ENCODE measurements at places on chromosomes 11 and 22.

DNA sequence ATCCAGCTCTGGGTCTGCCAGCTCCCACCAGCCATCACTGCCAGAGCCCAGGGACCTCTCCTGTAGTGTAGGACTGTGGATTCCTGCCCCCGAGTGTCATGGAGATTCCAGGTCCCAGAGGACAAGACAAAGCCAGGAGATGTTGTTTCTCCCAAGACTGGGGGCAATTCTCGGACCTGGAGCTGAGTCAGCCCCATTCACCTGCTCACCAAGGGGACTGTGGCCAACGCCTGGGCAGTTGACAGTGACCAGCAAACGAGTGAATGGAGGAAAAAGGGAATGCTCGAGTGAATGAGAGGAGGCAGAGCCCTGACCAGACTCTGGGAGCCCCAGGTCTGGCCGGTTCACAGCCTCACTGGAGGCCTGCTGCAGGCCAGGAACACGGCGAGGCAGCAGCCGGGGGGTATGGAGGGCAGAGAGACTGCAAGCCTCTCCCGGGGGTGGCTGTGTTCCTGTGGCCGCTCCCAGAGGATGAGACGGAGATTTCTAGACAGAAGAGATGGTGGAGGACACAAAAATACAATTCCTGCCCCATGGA lies 61.3 kb upstream of the PRR5 start:
- no peak for DNase-seq

DNA sequence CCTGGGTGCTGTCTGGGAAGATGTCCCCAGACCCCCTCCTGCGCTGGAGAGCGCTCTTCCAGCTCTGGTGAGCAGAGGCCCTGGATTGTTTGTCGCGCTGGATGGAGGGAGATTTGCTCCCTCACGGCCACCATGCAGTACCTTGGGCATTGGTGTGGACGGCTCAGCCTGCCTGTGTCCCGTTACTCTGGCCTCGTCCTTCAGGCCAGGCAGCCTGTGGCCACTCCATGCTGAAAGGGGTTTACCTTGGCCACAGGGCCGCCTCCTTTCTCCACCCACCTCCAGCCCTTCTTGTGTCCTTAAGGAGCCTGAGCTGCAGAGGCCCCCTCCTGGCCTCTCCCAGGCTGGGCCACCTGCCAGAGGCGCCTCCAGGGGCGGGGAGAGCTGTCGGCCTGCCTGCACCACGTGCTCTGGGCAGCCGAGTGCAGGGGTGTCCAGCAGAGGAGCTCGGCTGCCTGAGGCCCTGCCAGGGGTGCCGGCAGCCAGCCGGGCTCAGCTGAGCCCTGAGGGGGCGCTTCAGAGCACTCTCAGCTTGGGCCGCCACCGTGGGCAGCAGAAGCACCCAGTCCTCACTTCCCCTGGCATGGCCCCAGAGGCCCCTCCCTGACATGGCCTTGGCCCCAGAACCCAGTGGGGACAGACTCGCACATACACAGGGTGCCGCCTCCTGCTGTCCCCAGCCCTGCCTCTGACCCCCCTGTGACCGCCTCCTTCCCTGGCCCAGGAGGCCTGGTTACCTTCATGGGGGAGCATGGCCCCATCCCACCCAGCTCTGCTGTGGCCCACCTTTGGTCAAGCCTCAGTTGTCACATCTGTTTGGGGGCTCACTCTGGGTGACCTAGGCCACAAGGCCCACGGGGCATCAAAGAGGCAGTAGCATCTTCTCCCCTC lies 3.4 kb downstream of the CCND1 start:
- DNase-seq, result no peak

DNA sequence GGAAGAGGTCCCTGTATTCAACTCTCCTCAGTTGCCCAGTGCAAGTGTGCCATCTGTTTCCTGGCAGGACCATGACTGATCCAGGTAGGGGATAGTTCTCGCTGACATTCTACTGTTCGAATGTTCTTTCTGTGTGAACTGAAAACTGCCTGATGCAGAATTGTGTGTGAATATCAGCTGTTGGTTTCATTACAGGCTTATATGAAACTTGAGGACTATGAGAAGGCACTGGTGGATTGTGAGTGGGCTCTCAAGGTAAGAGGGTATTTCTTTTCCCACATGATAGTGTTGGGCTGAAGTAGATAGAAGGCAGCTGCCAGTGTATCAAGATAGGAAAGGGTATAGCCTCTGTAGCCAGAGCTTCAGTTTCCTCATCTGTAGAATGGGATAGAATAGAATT lies 15.3 kb downstream of the TTC12 start:
- DNase-seq, result no peak

- no peak for DNase-seq
Observed at GRCh38 chr22:20434773-20435172, 2.9 kb downstream of the SCARF2 start.

DNA sequence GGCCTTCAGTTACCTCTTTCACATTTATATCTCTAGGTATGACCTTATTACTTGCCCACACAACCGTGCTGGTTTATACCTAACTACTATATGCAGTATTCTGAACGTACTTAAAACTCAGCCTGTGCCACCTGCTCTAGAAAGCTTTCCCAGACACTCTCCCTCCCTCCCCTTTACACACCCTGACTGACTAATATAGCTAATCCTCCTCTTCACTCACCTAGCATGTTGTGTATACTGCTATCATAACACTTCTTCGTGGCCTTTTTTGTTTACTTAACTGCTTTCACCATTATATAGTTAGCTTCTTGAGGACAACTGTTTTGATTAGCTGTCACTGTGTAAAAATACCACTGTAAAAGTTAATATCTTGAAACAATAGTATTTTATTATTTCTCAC lies 23.5 kb downstream of the RNF214 start:
- no peak for DNase-seq

DNA sequence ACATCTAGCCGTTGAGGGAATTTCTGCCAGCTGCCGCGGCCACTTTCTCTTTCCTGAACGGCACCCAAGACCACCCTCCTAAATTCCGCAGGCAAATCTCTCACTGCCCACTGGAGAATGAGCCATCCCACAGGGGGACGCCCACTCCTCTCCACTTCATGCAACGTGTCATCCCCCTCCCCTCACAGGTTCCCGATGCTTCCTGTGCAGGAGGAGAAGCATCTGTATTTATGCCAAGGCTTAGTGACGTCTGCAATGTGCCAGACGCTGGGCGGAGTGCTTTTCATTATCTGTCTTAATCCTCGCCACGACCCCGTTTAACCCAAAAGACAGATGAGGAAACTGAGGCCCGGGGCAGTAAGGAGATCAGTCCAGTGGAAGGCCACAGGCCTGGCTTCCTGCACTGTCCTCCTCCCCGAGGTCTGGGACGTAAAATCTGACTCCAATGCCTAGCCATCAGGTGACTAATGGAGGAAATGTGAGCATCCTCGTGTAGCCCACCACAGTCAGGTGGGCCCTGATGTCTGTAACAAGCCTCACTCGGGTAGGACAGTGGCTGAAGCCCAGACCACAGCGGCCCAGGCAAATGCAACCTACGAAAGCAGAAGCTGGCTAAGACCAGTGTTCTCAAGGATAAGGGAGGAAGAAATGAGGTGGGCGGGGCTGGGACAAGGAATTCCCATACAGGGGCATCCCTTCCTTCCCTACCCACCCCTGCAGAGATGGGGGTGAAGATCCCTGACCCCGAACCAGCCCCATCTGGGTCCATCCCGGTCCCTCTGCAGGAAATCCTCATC lies 23.1 kb downstream of the MN1 start:
- no peak for DNase-seq

- DNase-seq, result no peak
Observed at GRCh38 chr11:82546661-82547557, 186.8 kb downstream of the FAM181B start.
